NCI-H1417 treated with DMSO at 0.1 percent for 48 hours (cell line): ENCODE measurements at places on chromosomes 12 and 14.

GRCh38 chr12:92488735-92489134 lies 214.1 kb upstream of the PLEKHG7 start:
- DNase-seq = no peak

DNA sequence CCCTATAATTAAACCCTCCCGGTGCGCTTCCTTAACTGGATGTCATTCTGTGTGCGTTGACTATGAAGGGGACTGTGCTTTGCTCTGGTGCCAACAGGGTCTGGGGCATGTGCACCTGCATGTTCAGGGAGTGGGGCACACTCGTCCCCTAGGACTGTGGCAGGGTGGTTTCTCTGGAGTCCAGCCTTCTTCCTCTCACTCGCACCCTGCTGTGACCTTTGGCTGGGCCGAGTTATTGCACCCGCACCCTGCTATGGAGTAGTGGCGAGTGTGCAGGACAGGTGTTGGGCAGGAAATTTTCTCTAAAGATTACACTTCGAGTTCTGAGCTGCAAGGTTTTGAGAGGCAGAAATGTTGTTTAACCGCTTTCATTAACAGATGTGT lies 138.9 kb downstream of the PLXNC1 start:
- peak; percentile 71 for DNase-seq

GRCh38 chr14:47257013-47257412 lies 418.4 kb downstream of the MDGA2 start:
- no peak for DNase-seq

DNA sequence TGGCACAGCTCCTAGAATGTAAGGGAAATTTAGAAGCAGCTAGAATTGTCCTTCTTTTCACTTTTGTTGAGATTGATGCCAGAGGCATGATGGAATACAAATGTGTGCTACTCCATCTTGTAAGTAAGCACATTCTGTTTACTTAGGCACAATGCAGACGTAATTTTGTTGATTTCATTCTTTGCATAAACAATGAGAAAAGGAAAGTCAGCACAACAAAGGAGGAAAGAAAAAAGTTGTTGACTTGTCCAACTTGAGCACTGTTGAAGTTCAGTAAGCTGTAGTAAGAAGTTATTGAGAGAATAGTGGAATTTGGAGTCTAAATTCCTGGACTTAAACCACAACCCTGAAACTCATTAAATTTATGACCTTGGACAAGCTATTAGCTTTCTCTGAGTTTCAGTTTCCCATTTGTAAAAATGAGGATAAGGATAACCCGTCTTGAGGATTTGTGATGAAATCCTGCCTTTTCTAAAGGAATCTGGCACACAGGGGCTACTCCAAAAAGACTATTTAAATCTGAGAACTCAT lies 19.4 kb upstream of the CNTN1 start:
- no peak for DNase-seq

- no peak for DNase-seq
Measured at GRCh38 chr14:72844524-72844923, 49.4 kb downstream of the DPF3 start.

DNA sequence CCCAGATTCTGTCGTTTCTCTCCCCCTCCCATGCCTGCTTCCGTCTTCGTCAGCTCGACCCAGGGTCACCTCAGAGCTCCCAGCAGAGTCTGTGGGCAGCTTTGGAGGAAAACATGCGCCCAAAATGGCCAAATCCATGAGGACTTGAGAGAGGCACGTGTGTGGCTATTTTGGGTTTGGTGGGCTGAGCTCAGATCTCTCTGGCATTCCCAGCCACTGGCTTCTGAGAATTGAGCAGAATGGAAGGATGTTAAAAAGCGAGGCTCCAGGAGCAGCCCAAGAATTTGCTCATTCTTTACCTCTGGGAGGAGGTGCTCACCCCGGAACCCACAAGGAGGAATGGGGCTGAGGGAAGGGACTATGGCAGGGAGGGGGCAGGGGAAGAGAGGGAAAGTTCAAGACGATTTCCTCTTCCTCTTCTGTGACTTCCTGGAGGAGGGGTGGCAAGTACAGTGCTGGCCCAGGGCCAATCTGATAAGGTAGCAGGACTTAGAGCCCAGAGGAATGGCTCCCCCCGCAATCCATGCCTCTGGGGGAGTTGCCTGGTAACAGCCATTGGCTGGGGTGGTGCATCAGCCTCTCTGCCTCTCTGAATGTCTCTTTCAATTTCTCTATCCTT lies 20.1 kb downstream of the TSPAN9 start:
- no peak for DNase-seq

DNA sequence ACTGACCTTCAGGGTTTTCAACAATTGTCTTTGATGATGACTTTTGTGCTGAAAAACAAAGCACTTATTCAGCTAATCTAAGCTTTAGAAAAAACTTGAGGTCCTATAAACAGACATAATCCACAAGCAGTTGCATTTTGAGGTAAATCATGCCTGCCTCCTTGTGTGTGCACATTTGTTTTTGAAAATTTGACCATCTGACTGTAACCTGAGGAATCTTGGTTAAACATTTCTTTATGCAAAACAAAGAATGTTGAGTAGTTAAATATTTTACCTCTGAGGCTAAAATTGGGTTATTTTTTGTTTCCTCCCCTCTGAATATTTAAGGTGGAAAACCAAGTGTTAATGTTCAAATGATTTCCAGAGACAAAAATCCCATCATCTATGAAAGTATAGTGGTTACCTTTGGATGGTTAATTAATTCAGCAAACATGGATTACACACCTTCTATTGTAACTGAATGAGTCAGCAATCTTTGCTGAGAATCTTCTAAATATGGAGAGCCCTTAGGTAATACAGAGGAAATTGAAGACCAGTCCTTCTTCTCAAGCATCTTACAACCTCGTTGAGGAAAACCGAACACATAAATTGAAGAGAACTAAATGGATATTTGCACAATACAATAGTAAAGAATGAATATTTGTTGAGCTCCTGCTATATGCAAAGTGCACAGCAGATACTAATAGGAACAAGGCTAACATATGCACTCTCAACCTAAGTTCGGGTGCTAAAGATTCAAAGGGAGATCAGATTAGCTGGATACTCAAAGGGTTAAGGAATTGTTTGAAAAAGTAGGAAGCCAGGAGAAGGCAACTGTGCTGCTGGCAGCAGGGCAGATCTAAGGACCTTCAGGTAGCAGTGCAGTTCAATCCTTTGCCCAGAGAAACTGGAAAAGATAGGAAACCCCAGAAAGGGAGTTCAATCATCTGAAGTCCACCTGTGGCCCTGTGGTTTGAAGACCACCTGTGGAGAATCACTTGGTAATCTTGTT lies 115.2 kb downstream of the BMP4 start:
- no peak for DNase-seq

DNA sequence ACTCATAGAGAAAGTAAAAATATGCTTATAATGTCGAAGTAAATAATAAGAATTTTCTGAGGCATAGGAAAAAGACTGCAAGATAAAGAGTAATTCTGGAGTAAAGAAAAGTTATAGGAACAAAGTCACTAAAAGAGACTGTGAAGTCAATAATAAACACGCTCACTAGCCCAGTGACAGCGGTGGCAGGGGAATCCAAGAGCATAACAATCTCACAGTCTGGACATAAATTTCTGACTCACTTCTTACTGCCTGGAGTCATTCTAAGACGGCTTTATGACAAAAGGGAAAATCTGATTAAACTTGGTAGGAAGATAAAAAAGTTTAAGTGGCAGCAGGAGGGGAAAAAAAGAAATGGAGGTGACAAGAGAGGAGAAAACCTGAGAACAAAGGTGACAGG lies 56.4 kb upstream of the GRIP1 start:
- DNase-seq = no peak

DNA sequence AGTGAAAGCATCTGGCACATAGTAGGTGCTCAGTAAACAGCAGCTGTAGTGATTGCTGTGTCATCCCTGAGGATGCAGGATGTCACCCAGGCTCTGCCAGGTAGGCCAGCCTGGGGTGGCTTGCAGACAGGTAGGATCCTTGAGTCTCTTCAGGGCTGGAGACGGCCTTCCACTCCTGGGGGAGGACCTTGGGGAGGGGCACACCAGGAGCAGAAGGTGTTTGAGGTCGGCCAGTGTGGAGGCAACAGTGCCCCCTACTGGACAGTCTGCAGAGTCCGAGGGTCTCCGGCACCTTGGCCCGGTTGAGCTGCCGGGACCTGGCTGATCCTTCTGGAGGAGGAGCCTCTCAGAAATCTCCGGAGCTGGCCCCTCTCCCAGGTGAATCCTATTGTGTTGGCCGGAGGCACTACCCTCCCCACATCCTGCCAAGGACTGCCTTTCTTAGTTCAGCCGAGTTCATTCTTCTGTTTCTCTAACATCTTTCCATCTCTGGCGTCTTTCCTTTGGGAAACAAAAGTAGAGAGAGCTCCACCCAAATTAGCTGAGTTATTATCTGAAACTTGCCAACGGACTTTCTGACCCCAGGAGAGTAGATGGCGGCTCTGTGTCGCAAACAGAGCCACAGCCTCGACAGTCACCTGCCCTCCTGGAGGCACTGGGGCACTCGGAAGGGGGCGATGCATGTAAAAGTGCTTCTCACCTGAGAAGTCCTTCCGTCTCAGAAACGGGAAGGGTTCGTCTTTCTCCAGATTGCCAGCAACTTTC lies 41.8 kb upstream of the CLMN start:
- no peak for DNase-seq

DNA sequence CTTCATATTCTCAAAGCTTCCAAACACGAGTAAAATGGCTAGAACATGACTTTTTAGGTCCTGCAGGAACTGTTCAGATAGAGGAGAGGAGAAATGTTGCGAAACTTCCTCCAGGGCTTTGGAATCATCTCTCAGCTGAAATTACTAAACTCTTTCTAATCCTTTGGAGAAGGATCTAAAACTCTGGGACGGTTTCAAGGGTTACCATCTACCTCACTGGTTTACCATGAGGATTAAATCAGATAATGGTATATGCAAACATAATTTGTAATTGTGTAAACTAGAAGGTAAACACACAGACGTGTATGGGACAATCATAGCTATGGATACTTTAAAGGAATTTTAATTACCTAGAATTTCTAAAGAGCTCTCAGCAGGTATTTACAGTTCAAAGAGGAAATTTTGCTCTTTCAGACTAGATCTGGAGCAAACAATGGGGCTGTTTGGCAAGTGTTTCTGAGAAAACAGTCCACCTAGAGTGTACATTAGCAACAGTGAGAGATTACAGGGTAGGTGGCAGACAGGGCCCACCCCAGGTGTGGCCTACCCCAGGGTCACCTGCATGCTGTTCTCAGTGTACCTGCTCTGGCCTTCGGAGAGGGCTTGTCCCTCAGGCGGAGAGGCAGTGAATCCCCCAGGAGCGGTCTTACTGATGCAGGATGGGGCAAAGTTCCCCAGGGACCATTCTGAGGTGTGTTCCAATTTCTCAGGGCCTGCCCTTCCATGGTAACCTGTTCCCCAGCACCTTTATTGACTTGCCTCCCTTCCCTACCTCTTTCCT lies 124.7 kb upstream of the MAX start:
- no peak for DNase-seq

DNA sequence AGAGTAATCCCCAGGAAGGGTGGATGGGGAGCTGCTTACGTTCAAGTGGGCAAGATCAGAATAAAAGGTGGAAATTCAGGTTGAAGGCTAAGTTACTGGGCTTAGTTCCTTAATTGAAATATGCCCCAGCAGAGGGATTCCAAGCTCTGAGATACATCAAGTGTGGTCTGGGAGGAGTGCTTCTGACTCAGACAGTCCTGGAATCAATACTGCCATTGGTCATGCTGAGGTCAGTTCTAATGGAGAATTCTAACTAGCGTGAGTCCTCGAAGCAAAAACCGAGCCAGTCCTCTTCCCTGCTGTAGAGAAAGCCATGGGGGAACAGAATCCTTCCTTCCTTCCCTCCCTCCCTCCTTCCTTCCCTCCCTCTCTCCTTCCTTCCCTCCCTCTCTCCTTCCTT lies 39.9 kb downstream of the NOS1 start:
- DNase-seq = no peak

- DNase-seq = no peak
Measured at GRCh38 chr14:49249022-49249421, 337.2 kb downstream of the RPS29 start.

- no peak for DNase-seq
Measured at GRCh38 chr12:4486980-4487379, 41.4 kb upstream of the FGF6 start.
